ENCODE measurements at places on chromosomes 7 and 10. TPM values are rescaled to one million over a fixed set of nuclear protein-coding genes. Genes with fewer than 3 reads are reported as not detected.

GRCh38 chr7:138000081-138000701 is 1.7 kb downstream of the CREB3L2 start:
- H3K4me1 ChIP-seq = peaks cover 44% of the 10 kb centered on the region
- peak overlapping the region; percentile 95 for H3K4me3 ChIP-seq
- no peak overlapping the region for H3K27ac ChIP-seq
- H3K27me3 ChIP-seq = no peaks in the 10 kb centered on the region
- DNase-seq = peak; percentile 14

GRCh38 chr10:30553018-30553625 is 76.4 kb downstream of the LYZL2 start:
- H3K4me1 ChIP-seq = peaks cover 74% of the 10 kb centered on the region
- peak overlapping the region; percentile 34 for H3K27ac ChIP-seq
- no peaks in the 10 kb centered on the region for H3K27me3 ChIP-seq

GRCh38 chr7:156461881-156462665 is 178.5 kb upstream of the RNF32 start:
- no peak overlapping the region for H3K27ac ChIP-seq
- no peak overlapping the region for H3K4me3 ChIP-seq
- no peaks in the 10 kb centered on the region for H3K4me1 ChIP-seq
- no peaks in the 10 kb centered on the region for H3K27me3 ChIP-seq
- DNase-seq = no peak
- H3K36me3 ChIP-seq = no peaks in the 10 kb centered on the region

DNA sequence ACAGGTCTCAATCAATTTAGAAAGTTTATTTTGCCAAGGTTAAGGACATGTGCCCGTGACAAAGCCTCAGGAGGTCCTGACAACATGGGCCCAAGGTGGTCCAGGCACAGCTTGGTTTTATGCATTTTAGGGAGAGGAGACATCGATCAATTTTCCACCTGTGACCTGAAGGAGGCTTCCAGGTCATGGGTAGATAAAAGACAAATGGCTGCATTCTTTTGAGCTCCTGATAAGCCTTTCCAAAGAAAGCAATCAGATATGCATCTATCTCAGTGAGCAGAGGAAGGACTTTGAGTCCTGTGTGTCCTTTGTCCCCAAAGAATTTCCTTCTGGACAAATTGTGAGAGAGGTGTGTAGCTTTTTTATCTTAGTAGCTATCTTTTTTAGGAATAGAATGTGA is 15.8 kb downstream of the LRRC72 start:
- H3K4me1 ChIP-seq = no peaks in the 10 kb centered on the region
- H3K27me3 ChIP-seq = no peaks in the 10 kb centered on the region
- DNase-seq = no peak
- no peak overlapping the region for H3K27ac ChIP-seq
- no peaks in the 10 kb centered on the region for H3K36me3 ChIP-seq

DNA sequence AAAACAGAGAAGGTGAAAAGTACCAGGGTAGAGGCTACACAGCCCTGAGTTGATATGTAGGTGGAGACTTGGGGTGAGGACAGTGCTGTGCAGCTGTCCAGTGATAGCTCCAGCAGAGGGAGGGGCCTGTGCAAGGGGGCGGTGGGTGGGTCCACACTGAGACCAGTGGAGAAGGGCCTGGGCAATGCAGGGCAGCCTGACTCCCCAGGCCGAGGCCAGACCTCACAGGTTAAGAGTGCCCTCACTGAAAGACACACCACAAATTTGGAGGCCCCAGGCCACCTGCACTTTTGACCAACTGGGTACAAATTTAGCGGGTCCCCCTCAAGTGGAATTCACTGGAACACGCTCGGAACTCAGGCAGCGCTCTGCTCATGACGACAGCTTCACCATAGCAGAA is 6.7 kb upstream of the RASGEF1A start:
- no peak overlapping the region for H3K27ac ChIP-seq
- H3K4me3 ChIP-seq = no peak overlapping the region
- DNase-seq = no peak

- no peak overlapping the region for H3K27ac ChIP-seq
- H3K4me1 ChIP-seq = no peaks in the 10 kb centered on the region
- DNase-seq = no peak
- no peak overlapping the region for H3K4me3 ChIP-seq
Observed at GRCh38 chr7:7946486-7946885, 22.1 kb upstream of the GLCCI1 start.

DNA sequence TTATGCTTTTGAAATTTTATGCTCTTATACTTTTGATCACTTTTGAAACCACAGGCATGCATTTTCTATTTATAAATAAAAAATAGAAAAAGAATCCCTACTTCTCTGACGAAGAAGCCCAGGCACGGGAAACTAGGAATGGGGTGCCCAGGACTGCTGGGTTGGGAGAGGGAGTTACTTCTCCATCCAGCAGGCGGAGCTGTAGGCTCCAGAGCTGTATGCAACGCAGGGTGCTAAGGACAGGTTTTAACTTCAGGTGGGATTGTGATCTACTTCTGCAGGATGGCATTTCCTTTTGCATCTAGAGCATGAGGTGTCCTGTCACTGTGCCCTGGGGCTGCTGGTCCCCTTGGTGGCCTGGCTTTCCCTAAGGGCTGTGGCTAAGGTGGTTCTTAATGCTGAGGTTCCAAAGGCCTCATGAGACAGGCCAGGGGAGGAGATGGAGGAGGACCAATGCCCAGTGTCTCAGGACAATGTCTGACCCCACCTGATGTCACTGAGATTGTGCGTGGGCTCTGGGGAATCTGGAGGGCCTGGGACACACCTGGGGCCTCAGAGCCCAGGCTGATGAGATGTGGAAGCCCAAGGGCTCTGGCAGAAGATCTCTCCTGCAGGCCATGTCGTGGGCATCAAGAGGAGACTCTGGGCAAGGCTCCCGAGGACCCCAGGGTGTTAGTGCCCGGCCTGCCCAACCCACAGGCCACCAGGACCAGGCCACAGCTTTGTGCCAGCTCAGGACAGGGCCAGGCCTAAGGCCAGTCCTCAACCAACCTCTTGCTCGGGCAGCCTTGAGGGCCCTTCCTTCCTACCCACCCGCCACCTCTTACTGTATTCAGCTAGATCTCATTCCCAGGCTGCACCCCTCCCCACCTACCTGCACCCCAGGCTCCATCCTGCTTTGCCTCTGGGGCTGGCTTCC is 507 bp downstream of the CCDC201 start:
- H3K27me3 ChIP-seq = no peaks in the 10 kb centered on the region
- DNase-seq = no peak
- H3K4me1 ChIP-seq = no peaks in the 10 kb centered on the region
- no peak overlapping the region for H3K4me3 ChIP-seq
- H3K27ac ChIP-seq = no peak overlapping the region

- no peak overlapping the region for H3K27ac ChIP-seq
- H3K4me3 ChIP-seq = no peak overlapping the region
- no peaks in the 10 kb centered on the region for H3K27me3 ChIP-seq
- H3K4me1 ChIP-seq = no peaks in the 10 kb centered on the region
- no peaks in the 10 kb centered on the region for H3K36me3 ChIP-seq
Observed at GRCh38 chr10:106226142-106226541, 938.4 kb downstream of the SORCS1 start.

DNA sequence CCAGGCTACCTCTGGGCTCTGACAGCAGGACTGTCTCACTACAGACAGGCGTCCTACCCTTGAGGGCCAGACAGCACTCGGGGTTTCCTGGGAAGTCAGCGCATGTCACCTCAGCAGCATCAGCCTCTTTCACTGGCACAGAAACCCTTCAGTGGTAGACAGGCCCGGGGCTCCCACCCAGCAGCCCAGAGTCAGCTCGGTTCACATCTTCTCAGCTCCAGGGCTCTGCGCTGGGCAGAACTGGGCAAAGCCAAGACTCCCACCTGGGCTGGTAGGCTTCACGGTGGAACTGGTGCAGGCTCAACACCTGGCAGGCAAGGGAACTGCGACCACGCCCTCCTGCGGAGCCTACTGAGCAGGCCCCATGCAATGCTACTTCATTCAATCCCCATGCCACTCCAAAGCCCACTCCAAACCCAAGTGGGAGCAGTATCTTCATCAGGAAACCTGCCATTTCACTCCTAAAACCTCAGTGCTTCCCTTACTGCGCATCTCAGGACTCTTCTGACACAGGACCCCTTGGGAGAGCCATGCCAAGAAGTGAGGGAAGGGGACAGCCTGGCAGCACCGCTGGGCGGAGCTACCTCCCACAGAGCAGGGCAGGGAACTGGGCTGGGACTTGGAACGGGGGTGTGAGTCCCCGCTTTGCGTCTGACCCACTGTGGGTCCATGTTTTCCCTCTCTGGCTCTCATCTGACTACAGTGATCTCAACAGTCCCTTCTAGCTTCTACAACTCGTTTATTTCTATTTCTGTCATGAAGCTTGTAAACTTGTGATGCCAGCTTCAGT is 60.4 kb downstream of the SCRN1 start:
- no peak overlapping the region for H3K4me3 ChIP-seq
- H3K27me3 ChIP-seq = no peaks in the 10 kb centered on the region

SLC39A12 gene
- polyA plus RNA-seq = not detected

GRCh38 chr10:17029581-17030271 is 99.9 kb downstream of the CUBN start:
- no peaks in the 10 kb centered on the region for H3K27me3 ChIP-seq
- DNase-seq = peak; percentile 97
- no peaks in the 10 kb centered on the region for H3K36me3 ChIP-seq
- peaks cover 93% of the 10 kb centered on the region for H3K4me1 ChIP-seq

- no peaks in the 10 kb centered on the region for H3K27me3 ChIP-seq
Observed at GRCh38 chr10:43222210-43222720, 44.6 kb downstream of the RASGEF1A start.

- no peaks in the 10 kb centered on the region for H3K27me3 ChIP-seq
- H3K4me1 ChIP-seq = no peaks in the 10 kb centered on the region
- peaks cover 2% of the 10 kb centered on the region for H3K36me3 ChIP-seq
- H3K27ac ChIP-seq = no peak overlapping the region
Observed at GRCh38 chr7:87206361-87206760, 13.2 kb downstream of the TMEM243 start.

UPK3B gene
- polyA plus RNA-seq = not detected

GRCh38 chr10:19204246-19204917 is 155.8 kb downstream of the MALRD1 start:
- H3K36me3 ChIP-seq = no peaks in the 10 kb centered on the region
- H3K27ac ChIP-seq = no peak overlapping the region
- H3K4me3 ChIP-seq = no peak overlapping the region
- no peaks in the 10 kb centered on the region for H3K27me3 ChIP-seq

- no peak overlapping the region for H3K4me3 ChIP-seq
- H3K36me3 ChIP-seq = no peaks in the 10 kb centered on the region
- DNase-seq = no peak
- no peak overlapping the region for H3K27ac ChIP-seq
Observed at GRCh38 chr10:34236931-34237330, 578.2 kb downstream of the PARD3 start.

DNA sequence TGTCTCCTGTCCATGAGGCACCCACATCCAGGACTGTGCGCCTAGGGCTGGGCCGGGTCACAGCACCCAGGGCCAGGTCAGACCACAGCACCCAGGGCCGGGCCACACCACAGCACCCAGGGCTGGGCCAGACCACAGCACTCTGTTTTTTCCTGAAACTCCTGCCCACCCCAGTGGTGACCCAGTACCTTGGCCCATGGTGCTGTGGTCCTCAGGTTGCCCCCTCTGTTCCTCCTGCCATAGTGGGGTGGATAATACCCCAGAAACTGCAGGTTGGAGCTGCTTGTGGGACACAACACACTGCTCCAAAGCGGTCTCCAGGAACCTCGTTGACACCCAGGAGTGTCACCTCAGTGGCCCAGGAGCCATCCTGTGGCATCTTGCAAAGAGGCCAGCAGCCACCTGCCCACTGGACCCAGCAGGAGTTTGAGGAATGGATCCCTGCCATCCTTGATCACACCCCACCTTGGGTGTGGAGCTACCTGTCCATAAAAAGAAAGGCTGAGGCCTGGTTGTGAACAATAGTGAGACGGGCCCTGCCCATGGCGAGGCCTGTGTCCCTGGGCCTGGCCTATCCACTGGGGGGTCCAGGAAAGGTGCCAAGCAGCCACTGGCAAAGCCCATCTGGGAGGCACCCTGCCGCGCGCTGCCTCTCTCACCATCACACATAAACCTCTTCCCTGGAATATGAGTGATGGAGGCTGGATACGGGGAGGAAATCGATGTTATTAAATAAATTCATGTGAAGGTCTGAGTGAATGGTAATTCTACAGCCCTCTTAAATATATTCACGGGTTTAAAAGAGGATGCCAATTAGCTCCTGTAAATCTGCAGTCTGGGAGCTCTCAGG is 89.0 kb downstream of the NKX6-2 start:
- no peak for DNase-seq
- no peaks in the 10 kb centered on the region for H3K4me1 ChIP-seq
- H3K27me3 ChIP-seq = no peaks in the 10 kb centered on the region
- no peak overlapping the region for H3K4me3 ChIP-seq

DNA sequence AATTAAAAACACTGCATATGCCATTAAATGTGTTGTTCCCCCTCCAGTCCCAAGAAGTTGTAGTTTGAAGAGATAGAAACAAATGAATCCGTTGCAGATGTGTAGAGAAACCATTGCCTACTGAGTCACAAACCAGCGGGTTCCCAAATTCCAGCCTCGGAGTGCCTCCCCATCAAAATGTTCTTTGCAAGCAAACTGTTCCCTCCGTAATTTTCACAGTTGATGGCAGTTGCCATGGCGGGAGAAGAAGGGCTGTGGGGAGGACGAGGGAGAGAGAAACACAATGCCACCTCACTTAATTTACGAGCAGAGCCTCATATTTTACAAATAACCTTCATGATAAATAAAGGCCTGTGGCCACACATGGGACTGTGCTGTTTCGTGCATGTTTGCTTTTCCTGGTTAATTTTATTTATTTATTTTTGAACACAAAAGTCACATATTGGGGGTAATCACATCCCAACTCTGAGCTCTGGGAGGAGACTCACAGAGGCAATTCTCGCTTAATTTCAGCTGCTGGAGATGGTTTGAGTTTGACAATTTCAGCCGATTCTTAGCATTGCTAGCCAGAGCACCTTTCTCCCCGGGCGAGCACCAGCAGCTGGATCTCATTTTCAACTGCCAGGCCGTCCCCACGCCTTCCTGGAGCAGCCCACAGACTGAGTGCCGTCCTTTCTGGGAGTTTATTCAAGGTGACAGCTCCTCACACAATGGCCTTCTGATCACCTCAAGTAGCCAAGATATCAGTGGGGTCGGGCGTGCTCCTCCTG is 1084.2 kb downstream of the KCNMA1 start:
- H3K36me3 ChIP-seq = peaks cover 9% of the 10 kb centered on the region
- H3K27ac ChIP-seq = no peak overlapping the region
- H3K4me3 ChIP-seq = no peak overlapping the region
- DNase-seq = no peak
- no peaks in the 10 kb centered on the region for H3K4me1 ChIP-seq
- no peaks in the 10 kb centered on the region for H3K27me3 ChIP-seq

GRCh38 chr7:96833676-96834453 is 124.2 kb upstream of the SEM1 start:
- no peak overlapping the region for H3K4me3 ChIP-seq
- peaks cover 13% of the 10 kb centered on the region for H3K4me1 ChIP-seq
- H3K36me3 ChIP-seq = no peaks in the 10 kb centered on the region

PAPSS2 gene
- 6.5 TPM for polyA plus RNA-seq

DNA sequence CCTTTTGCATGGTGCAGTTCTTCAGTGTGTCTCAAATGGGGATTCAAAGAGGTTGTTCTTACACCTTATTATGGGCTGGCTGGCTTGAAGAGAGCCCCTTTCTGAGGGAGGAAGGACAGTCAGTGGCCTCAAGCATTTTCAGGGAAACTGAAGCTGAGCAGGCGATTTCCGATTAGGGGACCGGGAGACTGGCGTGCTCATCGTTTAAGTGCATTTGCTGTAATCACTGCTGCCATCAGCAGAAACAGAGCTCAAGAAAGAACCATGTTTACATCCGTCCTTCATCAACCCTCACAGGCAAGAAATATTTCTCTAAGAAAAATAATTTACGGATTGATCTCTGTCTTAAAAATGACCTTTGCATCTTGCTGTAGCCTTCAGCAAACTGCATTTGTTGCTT is 32.2 kb downstream of the DNAJB6 start:
- DNase-seq = no peak
- H3K27ac ChIP-seq = no peak overlapping the region
- H3K4me1 ChIP-seq = no peaks in the 10 kb centered on the region
- no peaks in the 10 kb centered on the region for H3K27me3 ChIP-seq
- no peak overlapping the region for H3K4me3 ChIP-seq
- H3K36me3 ChIP-seq = peaks cover 100% of the 10 kb centered on the region
